HCT116 (cell line): ENCODE measurements at places on chromosomes 6 and 20.

- no peak for DNase-seq
Measured at GRCh38 chr20:21376626-21377025, 20.7 kb downstream of the NKX2-4 start.

GRCh38 chr20:6094063-6094462 lies 28.8 kb downstream of the FERMT1 start:
- no peak for DNase-seq

DNA sequence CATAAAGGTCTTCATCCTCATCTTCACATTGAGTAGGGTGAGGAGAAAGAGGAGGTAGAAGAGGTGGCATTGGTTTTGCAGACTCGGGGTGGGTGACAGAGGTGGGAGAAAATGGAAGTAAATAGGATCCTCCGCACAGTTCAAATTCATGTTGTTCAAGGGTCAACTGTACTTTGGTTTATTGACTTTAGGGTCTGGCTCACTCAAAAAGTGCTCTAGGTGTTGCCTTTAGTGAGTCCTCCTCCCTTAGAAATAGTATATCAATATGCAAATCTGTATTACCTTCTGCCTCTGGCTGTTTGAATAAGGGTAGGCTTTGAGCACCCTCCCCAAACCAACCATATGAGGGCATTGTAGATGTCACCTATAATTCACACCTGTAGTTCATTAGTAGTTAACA lies 54.7 kb downstream of the KIF6 start:
- DNase-seq: no peak

- DNase-seq: no peak
Measured at GRCh38 chr6:6806844-6807518, 218.5 kb downstream of the LY86 start.

DNA sequence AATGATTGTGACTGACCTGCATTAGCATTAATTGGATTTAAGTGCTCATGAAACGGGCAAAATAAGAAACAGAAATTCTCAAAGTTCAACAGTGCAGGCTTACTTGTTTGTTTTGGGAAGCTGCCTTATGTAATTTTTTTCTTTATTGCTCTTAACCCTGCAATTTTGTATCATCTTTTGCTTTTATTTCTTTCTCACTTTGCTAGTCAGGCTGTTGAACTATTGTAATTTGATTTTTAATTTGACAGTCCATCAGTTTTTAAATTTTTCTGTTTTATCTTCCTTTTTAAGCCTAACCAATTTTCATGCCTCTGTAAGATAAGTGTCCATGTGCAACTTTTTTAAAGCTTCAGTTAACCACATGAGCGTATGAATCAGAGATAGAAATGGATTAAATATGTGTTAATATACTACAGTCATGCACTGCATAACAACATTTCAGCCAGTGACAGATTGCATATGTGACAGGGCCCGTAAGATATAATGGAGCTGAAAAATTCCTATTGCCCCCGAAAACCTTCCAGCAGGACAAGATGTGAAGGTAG lies 44.6 kb downstream of the PEX7 start:
- no peak for DNase-seq

- DNase-seq: no peak
Measured at GRCh38 chr6:69792292-69792691, 4.5 kb downstream of the LMBRD1 start.

- DNase-seq: no peak
Measured at GRCh38 chr6:87572883-87573282, 16.9 kb downstream of the RARS2 start.
